Activated CD8-positive, alpha-beta memory T cell treated with anti-CD3 and anti-CD28 coated beads, Interleukin-2, amount 10 ng/mL, durations not matched to agents 7 days and 5 days (primary cell): ENCODE measurements at places on chromosomes 6 and 20. TPM values are rescaled to one million over a fixed set of nuclear protein-coding genes. Genes with fewer than 3 reads are reported as not detected.

DNA sequence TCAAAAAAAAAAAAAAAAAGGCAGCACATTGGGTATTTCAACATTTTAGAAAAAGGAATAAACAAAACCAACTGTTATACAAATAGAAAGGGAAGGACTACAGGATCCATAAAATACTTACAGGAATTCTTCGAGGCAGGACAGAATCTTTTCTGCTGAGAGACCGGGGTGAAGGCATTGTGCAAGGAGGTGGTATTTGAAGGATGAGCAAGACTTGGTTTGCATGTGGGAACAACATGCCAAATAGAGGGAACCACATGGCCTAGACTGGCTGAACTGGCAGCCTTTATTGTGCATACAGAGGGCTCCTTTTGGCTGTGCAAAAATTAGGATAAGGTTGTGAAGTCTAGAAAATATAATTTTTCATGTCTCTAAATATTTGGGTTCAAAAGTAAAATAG is 62.9 kb downstream of the SCAND1 start:
- peaks cover 8% of the 10 kb centered on the region for H3K36me3 ChIP-seq
- no peaks in the 10 kb centered on the region for H3K27me3 ChIP-seq
- H3K4me3 ChIP-seq: no peak overlapping the region

Gene GPX5
- total RNA-seq: not detected

GRCh38 chr20:46307139-46307998 is 929 bp downstream of the CDH22 start:
- H3K27me3 ChIP-seq: peaks cover 67% of the 10 kb centered on the region
- peak; percentile 80 for DNase-seq
- peaks cover 5% of the 10 kb centered on the region for H3K4me1 ChIP-seq
- no peaks in the 10 kb centered on the region for H3K36me3 ChIP-seq
- no peak overlapping the region for H3K27ac ChIP-seq

DNA sequence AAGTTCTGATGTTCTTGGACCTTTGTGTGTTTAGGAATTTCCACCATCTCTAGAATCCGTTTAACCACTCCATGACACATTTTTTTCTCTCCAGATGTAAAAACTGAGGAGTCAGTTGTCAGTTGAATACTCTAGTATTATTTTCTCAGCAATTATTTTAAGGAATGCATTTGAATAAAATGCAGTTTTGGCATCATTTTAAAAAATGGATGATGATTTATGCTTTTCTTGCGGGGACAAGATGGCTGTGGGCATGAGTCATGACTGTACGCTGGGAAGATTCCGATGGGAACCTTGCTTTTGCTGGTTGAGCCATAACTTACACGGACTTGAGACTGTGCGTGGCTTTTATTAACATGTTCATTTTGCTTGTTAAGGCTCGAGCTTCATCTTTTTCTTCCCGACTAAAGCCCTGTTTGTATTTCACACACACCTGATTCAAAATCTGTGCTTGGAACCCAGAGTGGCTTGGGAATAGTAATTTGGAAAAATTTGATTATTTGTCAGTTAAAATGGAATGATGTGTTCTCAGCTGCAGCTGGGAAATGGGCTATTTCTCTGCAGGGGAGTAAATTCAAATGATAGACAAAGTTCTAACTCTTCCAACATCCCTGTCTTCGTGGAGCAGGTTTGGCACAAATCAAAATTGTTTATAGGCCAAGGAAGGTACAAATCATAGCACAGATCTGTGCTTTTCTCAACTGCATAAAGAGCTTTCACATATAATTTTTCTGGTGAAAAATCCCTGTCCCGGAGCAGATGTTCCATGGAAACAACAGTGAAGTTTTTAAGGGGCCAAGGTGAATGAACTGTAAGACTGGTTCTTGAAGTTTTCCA is 470.5 kb upstream of the JAG1 start:
- H3K4me1 ChIP-seq: no peaks in the 10 kb centered on the region
- H3K4me3 ChIP-seq: no peak overlapping the region
- H3K27ac ChIP-seq: no peak overlapping the region
- no peaks in the 10 kb centered on the region for H3K36me3 ChIP-seq
- no peaks in the 10 kb centered on the region for H3K27me3 ChIP-seq

GRCh38 chr6:84639396-84639795 is 125.0 kb downstream of the TBX18 start:
- no peaks in the 10 kb centered on the region for H3K36me3 ChIP-seq
- no peak overlapping the region for H3K27ac ChIP-seq
- no peaks in the 10 kb centered on the region for H3K27me3 ChIP-seq
- DNase-seq: no peak

DNA sequence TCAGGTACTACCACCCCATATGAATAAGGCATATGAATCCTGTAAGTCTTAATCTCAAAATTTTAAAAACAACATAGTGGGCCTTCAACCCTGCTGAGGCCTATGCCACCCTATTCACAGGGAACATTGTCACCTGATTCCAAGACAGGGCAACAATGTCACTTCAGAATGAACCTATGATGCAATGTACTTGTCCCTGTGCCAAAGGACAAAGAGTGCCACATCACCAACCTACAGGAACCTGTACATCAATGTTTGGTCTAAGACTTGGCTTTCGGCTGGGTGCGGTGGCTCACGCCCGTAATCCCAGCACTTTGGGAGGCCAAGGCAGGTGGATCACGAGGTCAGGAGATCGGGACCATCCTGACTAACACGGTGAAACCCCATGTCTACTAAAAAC is 318.5 kb upstream of the JARID2 start:
- no peak for DNase-seq
- H3K4me3 ChIP-seq: no peak overlapping the region
- peaks cover 3% of the 10 kb centered on the region for H3K4me1 ChIP-seq
- no peak overlapping the region for H3K27ac ChIP-seq
- H3K36me3 ChIP-seq: no peaks in the 10 kb centered on the region

Gene BANF2
- total RNA-seq: not detected

Gene RNF8
- 28.3 TPM for total RNA-seq
